T1000 (cell line): ENCODE measurements at places on chromosomes 5 and 9.

- DNase-seq = no peak
Observed at GRCh38 chr5:141623186-141623585, 4.4 kb upstream of the DIAPH1 start.

DNA sequence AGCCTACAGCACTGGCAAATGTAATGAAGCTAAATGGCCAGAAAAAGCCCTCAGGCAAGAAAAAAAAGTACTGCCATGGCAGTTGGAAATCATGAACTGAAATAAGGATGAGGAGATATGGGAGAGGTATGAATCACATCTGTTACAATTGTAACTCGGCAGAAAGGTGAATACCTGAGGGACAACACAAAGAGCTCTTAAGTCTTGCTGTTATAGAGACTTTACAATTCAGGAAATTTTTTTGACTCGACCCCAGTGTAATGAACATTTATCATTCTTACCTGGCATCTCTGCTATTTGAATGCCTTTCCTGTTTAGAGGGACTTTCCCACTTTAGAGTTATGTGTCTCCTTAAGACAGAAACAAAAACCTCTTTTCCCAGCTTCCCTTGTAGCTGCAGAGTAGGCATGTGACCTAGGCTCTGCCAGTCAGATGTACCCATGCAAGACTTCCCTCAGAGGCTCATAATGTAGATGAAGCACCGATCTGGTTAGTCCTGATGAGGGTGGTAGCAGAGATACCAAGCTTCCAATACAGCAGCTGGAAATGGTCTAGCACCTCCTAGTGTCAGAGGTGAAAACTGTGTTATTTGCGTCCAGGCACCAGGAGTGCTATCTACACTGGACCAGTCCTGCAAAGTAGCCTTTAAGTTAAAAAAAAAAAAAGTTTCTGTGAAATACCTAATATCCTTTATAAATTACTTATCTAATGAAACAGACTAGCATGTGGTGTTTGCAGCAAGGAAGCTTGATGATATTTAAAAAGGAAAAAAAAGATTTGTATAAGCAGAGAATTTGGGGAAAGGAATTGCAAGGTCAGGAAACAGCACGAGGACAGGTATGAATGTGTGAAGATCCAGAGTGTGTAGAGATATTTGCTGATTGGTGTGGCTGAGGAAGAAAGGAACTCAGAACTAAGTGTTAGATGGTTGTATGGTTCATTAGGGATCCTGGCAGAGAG lies 146.9 kb upstream of the SLC1A3 start:
- no peak for DNase-seq

- no peak for DNase-seq
Observed at GRCh38 chr5:167678481-167678880, 613.0 kb upstream of the WWC1 start.

DNA sequence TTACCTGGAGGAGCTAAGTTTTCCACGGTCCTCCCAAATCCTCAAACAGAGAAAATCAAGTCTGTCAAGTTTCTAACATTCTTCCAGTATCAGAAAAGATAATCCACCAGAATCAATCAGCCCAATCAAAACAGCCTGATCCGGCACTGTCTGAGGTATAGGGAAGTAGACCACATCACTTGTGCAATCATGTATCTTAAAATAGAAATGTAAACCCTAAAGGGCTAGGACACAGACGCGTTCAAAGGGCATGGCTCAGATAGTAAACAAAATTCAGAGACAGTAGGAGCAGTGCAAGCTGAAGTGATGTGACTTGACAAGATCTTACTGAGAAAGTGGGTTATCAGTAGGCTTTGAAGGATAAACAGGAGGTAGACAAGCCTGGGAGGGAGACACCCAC lies 252.4 kb upstream of the DAPK1 start:
- no peak for DNase-seq

DNA sequence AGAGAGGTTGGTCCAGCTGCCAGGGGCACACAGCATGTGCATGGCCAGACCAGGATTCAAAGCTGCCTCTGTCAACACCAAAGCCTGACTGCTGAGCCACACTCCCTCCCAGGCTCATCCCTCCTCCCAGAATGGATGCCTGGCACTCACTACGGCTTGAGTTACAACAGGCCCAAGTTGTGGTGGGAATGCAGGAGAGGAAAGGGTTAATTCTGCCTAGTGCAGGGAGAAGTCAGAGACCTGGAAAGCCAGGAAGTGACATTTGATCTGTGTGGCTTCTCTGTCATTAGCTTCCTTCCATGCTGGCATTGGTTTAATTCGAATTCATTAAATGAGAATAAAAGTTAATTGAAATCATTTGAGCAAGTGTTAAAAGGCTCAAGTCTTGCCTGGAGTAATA lies 150.0 kb downstream of the NSG2 start:
- DNase-seq = no peak

- DNase-seq = no peak
Observed at GRCh38 chr9:134682026-134682425, 40.4 kb downstream of the COL5A1 start.

- no peak for DNase-seq
Observed at GRCh38 chr5:174995827-174996226, 271.4 kb downstream of the MSX2 start.

DNA sequence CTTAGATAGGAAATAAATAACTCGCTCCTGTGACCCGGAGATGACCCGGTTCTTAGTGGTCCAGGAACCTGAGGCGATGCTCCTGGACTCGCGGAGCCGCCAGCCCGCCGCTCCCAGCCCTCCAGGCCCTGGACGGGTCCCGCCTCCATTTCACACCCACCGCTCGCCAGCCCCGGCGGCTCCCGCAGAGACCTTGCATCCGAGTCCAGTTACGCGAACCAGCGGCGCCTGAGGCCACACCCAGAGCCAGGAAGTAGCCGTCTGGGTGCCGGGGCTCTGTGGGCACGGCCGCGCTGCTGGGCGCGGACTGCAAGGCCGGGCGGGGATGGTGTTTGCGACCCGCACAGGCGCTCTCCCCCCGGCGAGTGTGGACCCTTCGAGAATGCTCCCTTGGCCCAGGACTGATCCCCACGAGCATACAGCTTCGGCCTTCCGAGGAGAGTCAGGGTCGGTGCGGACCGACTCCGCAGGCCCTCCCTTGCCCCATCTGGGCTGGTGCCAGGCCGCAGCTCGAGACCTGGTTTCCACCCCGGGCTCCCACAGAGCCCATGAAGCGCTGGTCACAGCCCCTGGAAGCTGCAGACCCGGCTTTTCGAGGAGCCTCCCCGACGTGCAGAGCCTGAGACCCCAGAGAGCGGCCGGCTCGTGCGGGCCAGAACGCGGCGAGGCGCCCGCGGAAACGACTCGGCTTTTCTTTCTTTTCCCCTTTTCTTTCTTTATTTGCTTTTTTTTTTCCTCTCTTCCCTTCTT lies 5.2 kb upstream of the BARX1 start:
- DNase-seq = no peak

DNA sequence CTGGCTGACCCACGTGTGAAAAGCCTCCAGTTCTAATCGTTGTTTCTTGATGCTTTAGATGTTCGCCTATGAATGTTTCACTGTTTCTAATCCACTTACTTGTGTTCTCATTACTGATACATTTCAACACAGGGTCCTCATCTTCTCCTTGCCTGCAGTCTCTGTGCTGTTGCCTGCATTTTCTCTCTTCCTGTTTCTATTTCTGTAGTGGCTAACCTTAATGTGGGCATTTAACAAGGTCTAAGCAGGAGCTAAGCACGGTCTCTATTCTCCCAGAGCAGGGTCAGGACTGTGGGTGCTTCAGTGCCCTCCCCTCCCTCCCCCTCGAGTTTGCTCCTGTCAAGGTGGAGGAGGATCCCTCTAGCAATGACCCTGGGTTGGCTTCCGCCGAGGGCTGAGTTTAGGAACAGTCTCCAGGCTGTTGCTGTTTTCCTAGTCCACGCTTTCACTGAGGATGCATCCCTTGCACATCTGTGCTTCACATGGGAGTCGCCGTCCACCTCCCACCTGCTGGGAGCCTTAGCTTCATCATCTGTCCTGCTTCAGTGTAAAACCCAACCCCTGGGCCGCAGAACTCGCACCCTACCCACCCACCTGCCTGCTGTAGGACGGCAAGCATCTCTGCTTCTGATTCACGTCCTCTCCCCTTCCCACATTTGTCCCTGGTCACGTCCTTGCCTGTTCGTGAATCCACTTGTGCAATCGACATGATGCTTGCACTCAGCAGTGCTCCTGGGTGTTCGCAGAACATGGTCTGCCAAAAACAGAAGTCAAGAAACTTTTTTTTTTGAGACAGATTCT lies 2.4 kb upstream of the EXOC3 start:
- DNase-seq = no peak

GRCh38 chr5:13976867-13977830 lies 32.7 kb upstream of the DNAH5 start:
- peak; percentile 2 for DNase-seq

- DNase-seq = no peak
Observed at GRCh38 chr9:81588148-81588871, 101.0 kb downstream of the TLE1 start.

- DNase-seq = no peak
Observed at GRCh38 chr5:171968531-171968930, 37.9 kb downstream of the FBXW11 start.

DNA sequence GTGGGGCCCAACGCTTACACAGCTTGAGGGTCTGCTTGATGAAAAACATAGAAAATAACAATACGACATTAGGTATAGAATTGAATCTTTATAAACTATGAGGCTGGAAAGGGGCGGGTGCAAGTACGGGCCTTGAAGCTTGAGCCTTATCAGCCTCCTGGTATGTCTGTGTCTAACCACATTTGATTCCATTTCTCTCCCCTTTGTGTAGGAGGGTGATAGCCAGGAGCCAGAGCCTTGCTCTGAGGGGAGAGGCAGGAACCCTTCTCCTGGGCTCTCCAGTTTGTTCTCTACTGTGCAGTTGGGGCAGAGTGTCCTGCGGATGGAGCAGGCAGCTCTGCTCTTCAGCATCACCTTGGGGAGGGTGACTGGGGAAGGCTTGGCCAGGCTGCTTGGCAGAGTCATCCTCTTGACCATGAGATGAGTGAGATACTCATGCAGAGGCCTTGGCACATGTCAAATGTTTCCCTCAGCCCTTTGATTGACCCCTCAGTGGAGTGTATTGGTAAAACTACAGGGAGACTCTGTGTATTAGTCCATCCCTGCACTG lies 153.5 kb downstream of the SEMA6A start:
- DNase-seq = no peak

DNA sequence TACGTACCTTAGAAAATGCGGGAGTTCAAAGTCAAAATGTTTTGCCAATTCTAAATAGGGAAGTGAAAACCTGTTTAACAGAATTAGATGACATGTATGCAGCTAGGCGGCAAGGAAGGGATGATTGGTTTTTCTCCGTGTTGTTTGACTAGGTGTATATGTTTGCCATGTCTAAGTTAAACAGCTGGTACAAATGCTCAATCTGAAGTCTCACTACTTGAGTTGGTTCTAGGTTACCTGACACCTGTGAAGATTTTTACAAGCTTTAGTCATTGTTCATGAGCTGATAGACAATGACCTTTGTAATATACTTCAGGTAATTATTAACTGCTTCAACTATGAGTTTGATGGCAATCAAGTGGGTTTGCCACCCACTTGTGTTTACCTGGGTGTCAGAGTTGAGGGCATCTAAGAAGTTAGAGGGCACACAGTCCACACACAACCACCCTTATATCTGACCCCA lies 74.3 kb downstream of the SLC44A1 start:
- no peak for DNase-seq

DNA sequence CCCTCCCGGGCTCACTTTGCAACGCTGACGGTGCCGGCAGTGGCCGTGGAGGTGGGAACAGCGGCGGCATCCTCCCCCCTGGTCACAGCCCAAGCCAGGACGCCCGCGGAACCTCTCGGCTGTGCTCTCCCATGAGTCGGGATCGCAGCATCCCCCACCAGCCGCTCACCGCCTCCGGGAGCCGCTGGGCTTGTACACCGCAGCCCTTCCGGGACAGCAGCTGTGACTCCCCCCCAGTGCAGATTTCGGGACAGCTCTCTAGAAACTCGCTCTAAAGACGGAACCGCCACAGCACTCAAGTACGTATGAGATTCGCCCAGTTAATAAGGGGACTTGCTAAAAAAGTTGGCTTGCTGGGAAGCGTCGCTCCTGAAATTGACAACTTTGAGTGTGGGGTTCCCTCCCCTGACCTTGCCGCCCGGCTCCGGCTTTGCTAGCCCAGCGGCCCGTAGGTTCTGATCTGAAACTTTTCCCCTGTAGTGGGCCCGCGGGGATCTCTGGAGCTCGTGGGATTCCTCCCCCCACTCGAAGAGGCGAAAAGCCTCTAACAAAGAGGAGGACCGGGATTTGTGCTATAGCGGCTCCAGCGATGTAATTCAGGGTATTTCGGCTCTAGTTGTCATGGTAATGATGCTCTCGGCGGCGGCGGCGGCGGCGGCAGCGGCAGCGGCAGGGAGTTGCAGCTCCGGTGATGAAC lies 572 bp downstream of the NR4A3 start:
- peak; percentile 34 for DNase-seq

DNA sequence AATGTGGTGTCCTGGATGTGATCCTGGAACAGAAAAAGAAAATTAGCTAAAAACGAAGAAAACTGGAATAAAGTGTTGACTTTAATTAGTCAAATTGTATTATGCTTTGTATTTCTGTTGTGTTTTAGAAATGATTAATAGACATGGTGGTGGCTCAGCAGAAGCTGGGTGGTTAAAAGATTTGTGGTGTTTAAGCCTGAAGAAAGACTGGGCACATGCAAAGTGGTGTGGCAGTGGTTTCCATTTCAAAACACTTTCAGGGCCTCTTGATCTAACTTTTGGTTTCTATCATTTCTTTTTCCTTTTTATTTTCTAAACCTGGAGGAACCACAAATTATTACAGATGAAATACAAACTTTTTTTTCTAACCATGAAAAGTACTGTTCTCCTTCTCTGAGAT lies 44.1 kb downstream of the ADGRV1 start:
- DNase-seq = no peak

DNA sequence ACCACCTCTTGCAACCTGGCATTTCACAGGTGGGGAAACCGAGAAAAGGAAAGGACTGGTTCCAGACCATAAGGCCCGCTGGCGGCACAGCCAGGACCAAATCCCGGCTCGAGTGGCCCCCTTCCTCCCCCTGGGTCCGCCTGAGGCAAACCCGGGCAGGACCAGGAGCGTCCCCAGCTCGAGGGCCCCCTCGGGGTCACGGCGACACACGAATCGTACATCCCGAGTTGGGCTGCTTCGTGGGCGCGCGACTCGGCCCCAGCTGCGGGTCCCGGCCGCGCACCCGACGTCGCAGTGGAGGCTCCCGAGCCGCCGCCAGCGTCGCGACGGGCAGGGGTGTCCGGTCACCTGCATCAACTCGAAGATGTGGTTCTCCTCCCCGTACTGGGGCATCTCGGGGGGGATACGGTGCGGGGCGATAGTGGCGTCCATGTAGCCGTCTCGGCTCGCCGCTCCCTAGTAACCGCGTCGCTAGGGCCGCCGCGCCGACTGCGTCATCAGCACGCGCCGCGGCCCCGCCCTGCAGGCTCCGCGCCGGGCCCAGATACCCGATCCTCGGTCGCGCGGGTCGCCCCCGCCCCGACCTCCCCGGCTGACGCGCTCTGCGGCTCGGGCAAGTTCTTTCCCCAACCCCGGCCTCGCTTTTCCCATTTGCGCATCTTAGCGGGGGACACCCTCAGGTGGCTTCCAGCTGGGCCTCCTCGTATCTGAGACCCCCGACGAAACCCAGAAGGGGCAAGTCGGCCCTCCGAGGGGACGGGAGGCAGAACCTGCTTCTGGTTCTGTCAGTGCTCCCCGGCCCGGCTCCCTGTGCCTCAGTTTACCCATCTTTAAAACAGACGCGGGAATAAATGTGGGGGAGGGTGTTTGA lies at the start of gene AK8:
Gene AK8, minus strand, starts transcription at position 461 of the 871 bp plus-strand sequence. Its CDS starts 29 bp downstream, at position 432.
- DNase-seq = peak; percentile 54

GRCh38 chr9:134168757-134169550 lies 4.6 kb upstream of the RNU6ATAC start:
- DNase-seq = no peak
